ENCODE measurements at places on chromosomes 16 and 17. TPM values are rescaled to one million over a fixed set of nuclear protein-coding genes. Genes with fewer than 3 reads are reported as not detected.
A peak's percentile ranks its signal among the peaks of the same experiment; 100 is the strongest.

DNA sequence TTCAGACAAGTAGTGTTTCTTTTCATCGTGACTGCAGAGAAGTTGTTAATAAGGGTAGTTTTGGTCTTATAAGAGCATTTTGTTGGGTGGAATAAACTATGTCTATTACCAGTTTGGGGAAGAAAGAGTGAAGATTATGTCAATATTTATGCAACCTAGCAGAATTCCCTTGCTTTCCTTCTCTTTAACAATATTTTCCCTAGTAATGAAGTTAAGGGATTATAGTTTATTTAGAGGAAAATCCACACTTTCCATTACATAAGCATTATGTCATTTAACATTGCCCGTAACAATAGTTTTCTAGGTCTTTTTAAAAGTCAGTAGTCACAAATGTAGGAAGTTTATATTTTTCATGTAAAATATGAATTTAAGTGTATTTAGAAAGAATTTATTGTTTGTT, 2.5 kb upstream of the MAF start:
- DNase-seq: no peak

Gene TEX14
- total RNA-seq: 0.32 TPM

Gene TEKT1
- total RNA-seq: not detected

DNA sequence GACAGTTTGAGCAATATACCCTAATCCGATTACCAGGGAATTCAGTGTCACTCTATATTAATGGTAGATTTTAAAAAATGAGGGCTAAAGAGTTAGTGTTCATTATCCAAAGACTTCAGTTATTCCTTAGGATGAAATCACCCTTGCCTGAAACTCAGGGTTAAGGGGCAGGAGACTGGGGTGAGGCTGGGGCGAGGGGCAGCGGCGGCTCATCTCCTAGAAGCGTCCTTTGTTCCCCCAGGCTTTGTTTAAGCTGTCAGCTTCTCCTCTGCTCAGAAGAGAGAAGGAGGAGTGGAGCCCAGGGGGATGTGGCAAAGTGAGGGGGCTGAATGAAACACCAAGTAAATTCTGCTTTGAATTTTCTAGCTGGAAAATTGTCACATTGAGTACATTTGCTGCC, 117.7 kb upstream of the ELAC2 start:
- DNase-seq: no peak

- DNase-seq: peak; percentile 29
These were observed 19.4 kb downstream of the SLC47A1 start for GRCh38 chr17:19553036-19553435.

- DNase-seq: no peak
These were observed 137.1 kb upstream of the AXIN2 start for GRCh38 chr17:65698381-65699061.

DNA sequence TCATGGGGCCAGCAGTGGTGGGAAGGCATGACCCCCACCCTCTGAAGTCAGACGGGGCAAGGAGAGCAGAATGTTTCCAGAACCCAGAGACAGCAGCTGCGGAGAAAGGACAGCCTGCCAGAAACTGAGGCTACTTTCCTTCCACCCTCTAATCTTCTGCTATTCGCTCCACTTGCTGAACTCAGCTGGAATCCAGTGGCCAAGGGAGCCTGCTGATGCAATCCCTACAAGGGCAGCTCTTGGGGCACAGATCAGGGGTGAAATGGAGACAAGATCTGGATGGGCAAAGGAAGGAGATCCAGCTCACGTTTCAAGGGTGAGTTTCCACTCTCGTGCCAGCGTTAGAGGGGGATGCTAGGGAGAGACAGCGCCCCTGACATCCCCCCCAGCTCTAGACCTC, 479.1 kb downstream of the SLC39A11 start:
- no peak for DNase-seq

Gene GPRC5C
- 31.7 TPM for total RNA-seq

GRCh38 chr17:7897773-7898172, 9.2 kb downstream of the CHD3 start:
- DNase-seq: no peak

DNA sequence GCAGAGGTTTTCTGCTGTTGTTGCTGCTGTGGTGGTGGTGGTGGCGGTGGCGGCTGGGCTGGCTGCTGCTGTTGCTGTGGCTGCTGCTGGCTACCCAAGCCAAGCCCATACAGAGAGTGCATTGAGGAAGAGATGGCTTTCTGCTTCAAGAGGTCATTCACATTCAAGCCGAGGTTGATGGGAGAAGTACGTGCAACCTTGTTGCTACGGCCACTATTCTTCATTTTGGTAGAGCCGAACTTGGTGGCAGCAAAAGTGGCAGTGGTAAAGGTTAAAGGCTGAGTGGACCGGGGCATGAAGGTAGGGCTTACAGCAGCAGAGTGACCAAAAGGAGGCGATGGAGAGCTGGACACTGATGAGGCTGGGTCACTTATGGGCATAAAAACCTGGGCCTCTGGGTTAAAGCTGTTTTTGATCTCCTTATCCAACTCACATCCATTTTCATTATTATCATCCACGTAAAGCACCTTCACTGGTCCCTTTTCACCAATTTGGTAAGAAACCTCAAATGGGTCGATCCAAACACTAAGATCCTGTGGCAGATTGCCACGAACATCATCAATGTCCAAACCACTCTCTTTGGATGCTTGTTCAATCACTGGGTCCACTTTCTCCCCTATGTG, 2.8 kb downstream of the TOB1 start:
- no peak for DNase-seq

GRCh38 chr16:19844945-19845641, 39.6 kb downstream of the GPRC5B start:
- peak; percentile 27 for DNase-seq

DNA sequence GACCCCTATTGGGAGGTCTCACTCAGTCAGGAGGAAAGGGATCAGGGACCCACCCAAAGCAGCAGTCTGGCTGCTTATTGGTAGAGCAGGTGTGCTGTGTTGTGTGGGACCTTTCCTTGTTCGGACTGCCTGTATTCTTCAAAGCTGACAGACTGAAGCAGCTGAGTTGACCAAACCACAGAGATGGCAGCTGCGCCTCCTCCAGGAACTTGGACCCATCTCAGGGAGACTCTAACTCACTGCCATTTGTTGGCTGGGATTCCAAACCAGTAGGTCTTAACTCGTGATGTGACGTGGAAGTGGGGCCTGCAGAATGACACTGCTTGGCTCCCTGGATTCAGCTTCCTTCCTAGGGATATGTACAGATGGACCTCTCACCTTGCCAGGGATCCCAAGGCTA, 9.6 kb upstream of the UQCRC2 start:
- DNase-seq: peak; percentile 36

DNA sequence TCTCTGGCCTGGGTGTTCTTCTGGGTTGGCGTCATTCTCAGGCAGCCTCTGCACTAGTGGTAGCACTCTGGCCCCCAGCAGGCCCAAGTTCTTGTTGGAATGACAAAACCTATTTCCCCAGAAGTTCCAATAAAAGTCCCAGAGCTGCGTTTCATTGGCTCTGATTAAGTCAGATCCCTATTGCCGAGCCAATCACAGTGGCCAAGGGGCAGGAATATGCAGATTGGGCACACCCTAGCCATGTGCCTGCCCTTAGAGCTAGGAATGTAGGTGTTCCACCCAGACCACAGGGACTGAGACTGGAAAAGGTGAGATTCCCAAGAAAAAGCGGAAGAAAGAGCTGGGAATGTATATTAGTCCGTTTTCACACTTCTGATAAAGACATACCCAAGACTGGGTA, 44.9 kb upstream of the POLR3E start:
- no peak for DNase-seq

Gene ST6GALNAC2
- total RNA-seq: 6.2 TPM

DNA sequence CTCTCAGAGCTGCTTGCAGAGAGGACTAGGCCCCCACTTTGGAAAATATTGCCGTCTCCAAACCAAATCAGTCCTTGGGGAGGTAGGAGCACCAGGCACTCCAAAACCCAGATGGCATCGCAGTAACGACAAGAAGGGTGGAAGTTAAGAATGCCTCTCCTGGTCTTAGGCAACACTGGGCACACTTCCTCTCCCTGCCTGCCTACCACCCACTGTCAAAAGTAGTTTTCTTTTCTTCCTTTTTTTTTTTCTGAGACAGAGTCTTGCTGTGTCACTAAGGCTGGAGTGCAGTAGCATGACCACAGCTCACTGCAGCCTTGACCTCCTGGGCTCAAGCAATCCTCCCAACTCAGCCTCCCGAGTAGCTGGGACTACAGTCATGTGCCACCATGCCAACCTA, 47.2 kb downstream of the SRL start:
- DNase-seq: no peak

GRCh38 chr17:36463916-36464764, 22.3 kb upstream of the ZNHIT3 start:
- DNase-seq: no peak

Gene SLC6A2
- not detected for total RNA-seq

- DNase-seq: no peak
These were observed 722 bp downstream of the CDC27 start for GRCh38 chr17:47188271-47188875.

Data from cardiac septum (tissue), 1 donor.